ENCODE measurements at places on chromosomes 2 and 18. TPM values are rescaled to one million over a fixed set of nuclear protein-coding genes. Genes with fewer than 3 reads are reported as not detected.

GRCh38 chr2:102059151-102059550, 67.4 kb downstream of the IL1R2 start:
- H3K4me1 ChIP-seq: no peaks in the 10 kb centered on the region
- peak overlapping the region; percentile 16 for H3K27ac ChIP-seq
- H3K27me3 ChIP-seq: no peaks in the 10 kb centered on the region
- H3K36me3 ChIP-seq: no peaks in the 10 kb centered on the region
- DNase-seq: no peak

GRCh38 chr18:73258375-73259087, 390.7 kb upstream of the NETO1 start:
- H3K27me3 ChIP-seq: no peaks in the 10 kb centered on the region
- no peaks in the 10 kb centered on the region for H3K4me1 ChIP-seq
- DNase-seq: no peak
- H3K27ac ChIP-seq: no peak overlapping the region

GRCh38 chr2:239257511-239257937, 143.3 kb downstream of the HDAC4 start:
- peak; percentile 62 for DNase-seq
- H3K4me1 ChIP-seq: peaks cover 80% of the 10 kb centered on the region
- no peaks in the 10 kb centered on the region for H3K27me3 ChIP-seq
- no peak overlapping the region for H3K4me3 ChIP-seq

TFCP2L1 gene
- 0.55 TPM for total RNA-seq

GRCh38 chr18:76456018-76456750, 38.9 kb downstream of the ZNF516 start:
- no peak overlapping the region for H3K27ac ChIP-seq
- no peaks in the 10 kb centered on the region for H3K27me3 ChIP-seq
- H3K4me1 ChIP-seq: peaks cover 57% of the 10 kb centered on the region
- no peak overlapping the region for H3K4me3 ChIP-seq
- DNase-seq: peak; percentile 38

UGT1A10 gene
- total RNA-seq: not detected

GRCh38 chr2:37631292-37631691, 40.1 kb downstream of the CDC42EP3 start:
- no peak overlapping the region for H3K4me3 ChIP-seq
- H3K27ac ChIP-seq: no peak overlapping the region
- H3K4me1 ChIP-seq: peaks cover 6% of the 10 kb centered on the region
- H3K27me3 ChIP-seq: no peaks in the 10 kb centered on the region
- H3K36me3 ChIP-seq: no peaks in the 10 kb centered on the region

G6PC2 gene
- not detected for total RNA-seq

- no peaks in the 10 kb centered on the region for H3K36me3 ChIP-seq
- H3K4me1 ChIP-seq: no peaks in the 10 kb centered on the region
- no peak for DNase-seq
- H3K27me3 ChIP-seq: no peaks in the 10 kb centered on the region
- H3K27ac ChIP-seq: no peak overlapping the region
Measured at GRCh38 chr2:70566906-70567305, 13.3 kb upstream of the TGFA start.

GRCh38 chr18:70116949-70117348, 88.5 kb downstream of the RTTN start:
- H3K36me3 ChIP-seq: no peaks in the 10 kb centered on the region
- DNase-seq: no peak
- H3K27me3 ChIP-seq: no peaks in the 10 kb centered on the region
- no peaks in the 10 kb centered on the region for H3K4me1 ChIP-seq
- no peak overlapping the region for H3K27ac ChIP-seq
- H3K4me3 ChIP-seq: no peak overlapping the region

CRYGC gene
- not detected for total RNA-seq

DNA sequence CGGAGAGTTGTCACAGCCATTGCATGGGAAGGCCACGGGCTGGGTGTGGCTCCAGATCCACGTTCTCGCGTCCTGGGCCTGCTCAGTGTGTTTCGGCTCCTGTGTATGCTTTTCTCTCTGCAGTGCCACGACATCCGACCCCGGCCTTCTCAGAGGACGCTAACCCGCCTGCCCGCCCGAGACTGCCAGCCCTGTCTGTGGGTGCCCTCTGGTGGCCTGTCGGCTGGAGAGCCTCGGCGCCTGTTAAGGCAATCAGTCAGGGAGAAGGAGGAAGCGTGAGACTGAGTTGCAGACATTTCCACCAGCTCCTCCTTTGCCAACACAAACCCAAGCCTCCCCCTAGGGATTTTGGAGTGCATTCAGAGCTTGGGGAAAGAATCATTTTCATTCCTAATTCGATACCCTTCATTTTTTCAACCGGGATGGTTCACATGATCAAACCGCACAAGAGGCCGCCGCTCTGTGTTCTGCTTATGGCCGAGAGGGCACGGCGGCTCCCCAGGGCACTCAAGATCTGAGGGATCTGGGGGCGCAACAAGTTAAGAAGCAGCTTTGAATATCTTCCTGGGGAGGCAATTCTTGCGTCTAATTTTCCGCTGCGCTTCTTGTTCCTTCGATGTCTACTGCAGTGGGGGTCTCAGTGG, 37.5 kb upstream of the ZBTB7C start:
- H3K27ac ChIP-seq: no peak overlapping the region
- no peak overlapping the region for H3K4me3 ChIP-seq
- no peaks in the 10 kb centered on the region for H3K36me3 ChIP-seq
- DNase-seq: peak; percentile 89
- no peaks in the 10 kb centered on the region for H3K27me3 ChIP-seq
- peaks cover 3% of the 10 kb centered on the region for H3K4me1 ChIP-seq

DNA sequence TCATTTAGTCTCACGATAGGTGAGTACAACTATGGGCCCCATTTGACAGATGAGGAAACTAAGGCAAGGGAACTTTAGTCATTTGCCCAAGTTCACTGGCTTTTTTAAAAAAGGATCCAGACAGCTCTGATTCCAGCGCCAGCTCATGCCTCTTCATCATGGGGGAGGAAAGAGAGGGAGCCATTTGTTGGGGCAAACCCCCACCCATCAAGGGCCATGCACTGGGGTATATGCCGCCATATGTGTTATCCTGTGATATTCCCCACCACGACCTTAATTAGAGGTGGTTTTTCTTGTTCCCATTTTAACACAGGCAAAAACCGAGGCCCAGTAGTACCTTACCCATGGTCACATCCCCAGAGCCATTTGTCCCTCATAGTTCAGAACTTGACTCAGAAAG, 649 bp upstream of the GPBAR1 start:
- no peaks in the 10 kb centered on the region for H3K27me3 ChIP-seq
- peak overlapping the region; percentile 80 for H3K27ac ChIP-seq
- H3K4me1 ChIP-seq: peaks cover 63% of the 10 kb centered on the region
- H3K36me3 ChIP-seq: peaks cover 39% of the 10 kb centered on the region

LIPG gene
- 4.4 TPM for total RNA-seq

DNA sequence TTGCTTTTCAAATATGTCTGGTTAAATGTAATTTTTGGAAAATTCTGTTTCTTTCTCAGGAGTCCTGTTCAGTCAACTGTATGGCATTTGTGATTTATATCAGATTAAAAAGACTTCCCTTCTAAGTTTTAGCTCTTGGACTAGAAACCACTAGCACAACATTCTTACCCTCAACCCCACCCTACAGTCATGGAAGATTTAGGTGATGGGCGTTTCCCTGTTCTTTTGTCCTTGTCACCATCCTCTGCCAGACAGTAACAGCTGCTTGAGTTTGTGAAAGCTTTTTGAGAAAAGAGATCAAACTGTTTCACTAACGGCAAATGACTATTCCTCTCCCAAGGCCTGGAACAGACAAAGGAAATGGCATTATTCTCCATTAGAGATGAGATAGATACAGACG, 31.8 kb downstream of the SERPINB5 start:
- H3K4me3 ChIP-seq: no peak overlapping the region
- H3K27ac ChIP-seq: no peak overlapping the region
- H3K4me1 ChIP-seq: no peaks in the 10 kb centered on the region
- no peaks in the 10 kb centered on the region for H3K27me3 ChIP-seq
- no peak for DNase-seq
- no peaks in the 10 kb centered on the region for H3K36me3 ChIP-seq

- H3K36me3 ChIP-seq: no peaks in the 10 kb centered on the region
- H3K27ac ChIP-seq: no peak overlapping the region
- DNase-seq: no peak
- no peak overlapping the region for H3K4me3 ChIP-seq
- peaks cover 7% of the 10 kb centered on the region for H3K4me1 ChIP-seq
- no peaks in the 10 kb centered on the region for H3K27me3 ChIP-seq
Measured at GRCh38 chr2:207722773-207723424, 11.5 kb downstream of the CCNYL1 start.

ECEL1 gene
- 0.71 TPM for total RNA-seq

EVX2 gene
- 1.2 TPM for total RNA-seq

DNA sequence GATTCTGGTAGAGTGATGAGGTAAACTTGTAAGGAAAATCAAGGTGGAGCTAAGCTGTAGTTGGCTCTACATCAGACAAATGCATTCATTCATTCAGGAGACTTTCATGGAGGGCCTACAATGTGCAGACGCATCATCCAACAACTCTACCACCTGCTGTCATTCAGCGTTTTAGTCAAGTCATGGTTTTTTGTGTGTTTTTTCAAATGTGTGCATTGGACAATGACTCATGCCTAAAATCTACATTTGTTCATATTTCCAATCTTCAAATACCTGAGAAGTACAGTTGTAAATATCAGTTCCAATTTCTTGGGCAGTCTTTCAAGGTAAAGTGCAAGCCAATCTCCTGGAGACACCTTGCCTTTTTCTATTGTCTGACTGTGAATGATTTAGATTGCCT, 108.0 kb upstream of the LGALSL start:
- no peaks in the 10 kb centered on the region for H3K27me3 ChIP-seq
- no peak overlapping the region for H3K27ac ChIP-seq
- no peak overlapping the region for H3K4me3 ChIP-seq
- no peak for DNase-seq

GRCh38 chr2:74583504-74583903, 29.0 kb downstream of the DOK1 start:
- H3K4me3 ChIP-seq: no peak overlapping the region
- no peaks in the 10 kb centered on the region for H3K4me1 ChIP-seq
- H3K36me3 ChIP-seq: no peaks in the 10 kb centered on the region

HOXD10 gene
- total RNA-seq: 46.0 TPM

DNA sequence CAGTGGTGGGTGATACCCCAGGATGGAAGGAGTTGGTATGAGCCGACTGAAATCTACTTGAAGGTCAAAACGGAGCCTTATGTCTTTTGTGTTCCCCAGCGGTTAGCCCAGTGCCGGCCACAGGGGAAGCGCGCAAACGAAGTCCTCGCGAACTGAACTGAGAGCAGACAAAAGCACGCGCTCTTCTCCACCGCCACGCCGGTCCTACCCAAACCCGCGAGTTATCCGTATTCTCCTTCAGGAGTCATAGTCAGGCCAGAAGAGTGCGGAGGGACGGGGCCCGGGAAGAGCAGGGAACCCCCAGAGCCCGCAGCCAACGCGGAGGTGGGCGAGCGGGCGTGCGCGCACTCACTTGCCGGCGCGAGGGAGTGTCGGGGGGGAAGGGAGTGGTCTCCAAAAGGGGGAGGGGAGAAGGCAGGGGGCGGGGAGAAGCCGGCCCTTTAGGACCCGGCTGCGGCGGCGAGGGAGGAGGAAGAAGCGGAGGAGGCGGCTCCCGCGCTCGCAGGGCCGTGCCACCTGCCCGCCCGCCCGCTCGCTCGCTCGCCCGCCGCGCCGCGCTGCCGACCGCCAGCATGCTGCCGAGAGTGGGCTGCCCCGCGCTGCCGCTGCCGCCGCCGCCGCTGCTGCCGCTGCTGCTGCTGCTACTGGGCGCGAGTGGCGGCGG, at the start of gene IGFBP2:
TSS of gene IGFBP2 (plus strand) at position 469 of the 664 bp plus-strand sequence. CDS start at position 573, 104 bp downstream.
- no peak within 1 kb of the TSS for H3K27ac ChIP-seq
- H3K27me3 ChIP-seq: peaks cover 57% of the 10 kb centered on the region
- H3K4me1 ChIP-seq: no peaks in the 10 kb centered on the region

DNA sequence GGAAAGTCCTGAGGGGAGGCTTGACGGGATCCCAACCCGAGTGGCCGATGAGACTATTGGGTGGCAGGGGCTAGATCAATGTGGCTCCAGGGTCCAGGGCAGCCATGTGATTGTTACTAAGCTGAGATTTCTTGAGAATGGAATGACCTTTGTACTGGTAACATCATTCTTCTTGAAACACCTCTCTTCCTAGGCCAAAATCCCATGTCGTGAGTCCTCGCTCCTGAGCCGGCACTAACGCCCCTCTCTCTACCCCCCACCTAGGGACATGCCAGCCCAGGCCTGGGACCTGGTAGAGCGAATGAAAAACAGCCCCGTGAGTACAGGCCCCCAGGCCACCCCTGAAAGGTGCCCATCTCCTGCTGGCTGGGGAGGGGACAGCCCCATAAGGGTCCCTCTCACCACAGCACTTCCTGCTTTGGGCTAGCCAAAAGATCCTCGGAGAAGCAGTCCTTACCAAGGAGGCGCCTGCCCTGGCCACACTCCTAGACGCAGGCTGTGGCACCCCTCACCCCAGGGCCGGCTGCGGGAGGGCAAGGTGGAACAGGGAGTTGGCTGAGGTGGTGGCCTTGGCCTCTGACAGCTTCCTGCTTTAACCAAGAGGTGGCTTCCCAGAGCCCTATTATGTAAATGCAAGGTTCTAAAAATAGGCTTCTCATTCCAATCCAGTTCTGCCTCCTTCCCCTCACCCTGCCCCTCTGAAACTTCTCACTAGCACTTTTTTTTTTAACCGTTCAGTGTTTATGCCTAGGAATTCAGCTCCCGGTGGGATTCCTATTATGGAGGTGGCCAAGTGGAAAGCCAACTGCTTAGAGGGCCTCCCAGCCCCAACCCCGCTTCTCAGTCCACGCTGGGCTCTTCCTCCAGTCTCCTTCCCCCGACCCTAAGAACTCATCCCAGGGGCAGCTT, 126.6 kb upstream of the PPP1CB start:
- H3K4me1 ChIP-seq: peaks cover 78% of the 10 kb centered on the region
- peak; percentile 87 for DNase-seq
- no peak overlapping the region for H3K4me3 ChIP-seq
- H3K27me3 ChIP-seq: no peaks in the 10 kb centered on the region

DNA sequence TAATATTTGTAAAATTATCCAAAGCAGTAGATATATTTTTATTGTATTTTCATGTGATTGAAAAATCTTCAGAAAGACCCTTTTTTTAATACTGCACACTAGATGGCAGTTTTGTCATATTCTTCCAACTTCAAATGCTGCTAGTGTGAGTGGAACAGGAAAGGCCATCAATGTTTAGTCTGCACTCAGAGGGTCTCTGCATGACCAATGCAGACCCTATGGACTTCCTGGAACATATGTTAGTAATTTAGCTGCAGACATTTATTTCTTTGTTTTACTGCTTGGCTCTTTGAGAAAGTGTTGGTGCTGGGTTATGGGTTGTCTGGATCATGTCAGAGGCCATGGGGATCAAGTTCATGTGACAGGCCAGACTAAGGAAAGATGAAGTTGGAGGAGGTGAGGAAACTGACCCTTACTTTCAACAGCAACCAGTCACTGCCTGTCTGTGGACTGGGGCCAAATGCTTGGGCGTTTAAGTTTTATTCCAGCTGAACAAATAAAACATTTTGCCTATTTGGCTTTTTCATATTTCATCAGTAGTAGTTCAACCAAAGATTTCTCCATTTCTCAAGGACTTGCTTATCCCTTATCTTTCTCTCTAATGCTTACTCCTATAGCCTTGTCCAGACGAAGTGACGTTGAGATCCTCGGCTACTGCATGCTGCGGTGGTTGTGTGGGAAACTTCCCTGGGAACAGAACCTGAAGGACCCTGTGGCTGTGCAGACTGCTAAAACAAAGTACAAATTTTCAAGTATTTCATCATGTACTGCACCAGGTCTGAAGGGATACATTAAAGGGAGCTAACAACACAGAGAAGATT, 84.8 kb downstream of the VRK2 start:
- no peak for DNase-seq
- no peaks in the 10 kb centered on the region for H3K27me3 ChIP-seq
- no peak overlapping the region for H3K4me3 ChIP-seq
- H3K27ac ChIP-seq: no peak overlapping the region

ANKRD30BL gene
- not detected for total RNA-seq
